ENCODE measurements at places on chromosomes 2 and 18. TPM values are rescaled to one million over a fixed set of nuclear protein-coding genes. Genes with fewer than 3 reads are reported as not detected.

The LRRC30 gene
- not detected for total RNA-seq

The C2orf74 gene
- 2.0 TPM for total RNA-seq

DNA sequence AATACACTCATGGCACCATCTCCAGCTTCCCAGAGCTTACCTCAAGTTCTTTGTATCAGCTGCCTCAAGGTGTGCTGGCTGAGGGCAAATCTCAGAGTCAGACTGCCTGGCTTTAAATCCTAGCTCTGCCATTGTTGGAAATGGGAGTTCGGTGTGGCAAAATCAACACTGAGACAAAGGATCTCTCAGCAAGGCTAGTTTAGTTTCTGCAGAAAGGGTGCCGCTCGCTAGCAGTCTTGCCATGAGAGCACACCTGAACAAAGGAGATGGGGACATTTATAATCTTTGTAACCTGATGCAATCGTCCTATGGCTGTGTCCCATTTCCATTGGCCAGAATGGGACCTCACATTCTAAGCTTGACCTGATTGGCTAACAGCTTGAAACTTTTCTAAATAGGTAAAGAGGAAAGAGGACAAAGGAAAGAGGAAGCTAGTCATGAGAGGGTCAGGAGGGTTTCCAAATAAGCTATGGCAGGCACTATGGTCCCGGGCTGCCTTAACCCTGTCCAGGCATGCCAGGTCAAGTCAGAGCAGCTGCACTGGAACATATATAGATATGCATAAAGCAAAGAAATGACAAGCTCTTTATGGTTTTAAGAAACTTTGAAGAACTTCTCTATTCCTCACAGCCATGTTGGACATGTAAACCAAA, 4.3 kb upstream of the UBE2F start:
- DNase-seq, result no peak

DNA sequence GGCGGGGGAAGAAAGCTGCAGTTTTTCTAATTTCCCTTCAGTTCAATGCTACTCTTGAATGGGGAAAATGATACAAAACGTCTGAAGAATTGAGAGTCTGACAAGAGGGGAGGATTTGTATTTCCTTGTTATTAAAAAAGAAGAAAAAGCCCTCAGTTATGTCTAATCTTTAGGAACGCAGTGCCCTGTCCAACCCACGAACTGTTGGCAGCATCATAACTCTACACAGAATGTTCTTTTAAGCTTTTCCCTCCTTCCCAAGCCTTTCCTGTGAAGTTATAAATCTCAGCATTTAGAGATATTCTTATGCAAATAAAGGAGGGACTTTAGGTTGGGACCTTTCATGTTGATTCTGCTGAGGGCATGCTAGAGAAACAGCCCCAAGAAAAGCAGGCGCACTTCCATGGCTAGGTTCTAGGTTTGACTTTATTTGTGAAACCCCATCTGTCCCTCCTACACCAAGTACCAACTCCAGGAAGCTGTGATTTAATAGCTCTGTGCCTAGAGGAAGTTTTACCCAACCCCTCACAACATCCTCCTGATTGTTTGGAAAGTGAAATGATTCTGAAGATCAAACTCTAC, 288.6 kb downstream of the SETBP1 start:
- no peak for DNase-seq

GRCh38 chr2:228983700-228984099, 287.4 kb downstream of the PID1 start:
- no peak for DNase-seq

- DNase-seq, result no peak
These were observed 33.0 kb downstream of the PDK1 start for GRCh38 chr2:172588931-172589330.

All from left colon (tissue), 2 donors.